Coronary artery (tissue), 2 donors: ENCODE measurements at places on chromosomes 16 and 17.

- DNase-seq, result no peak
Measured at GRCh38 chr16:62034231-62035114, 1.8 kb downstream of the CDH8 start.

DNA sequence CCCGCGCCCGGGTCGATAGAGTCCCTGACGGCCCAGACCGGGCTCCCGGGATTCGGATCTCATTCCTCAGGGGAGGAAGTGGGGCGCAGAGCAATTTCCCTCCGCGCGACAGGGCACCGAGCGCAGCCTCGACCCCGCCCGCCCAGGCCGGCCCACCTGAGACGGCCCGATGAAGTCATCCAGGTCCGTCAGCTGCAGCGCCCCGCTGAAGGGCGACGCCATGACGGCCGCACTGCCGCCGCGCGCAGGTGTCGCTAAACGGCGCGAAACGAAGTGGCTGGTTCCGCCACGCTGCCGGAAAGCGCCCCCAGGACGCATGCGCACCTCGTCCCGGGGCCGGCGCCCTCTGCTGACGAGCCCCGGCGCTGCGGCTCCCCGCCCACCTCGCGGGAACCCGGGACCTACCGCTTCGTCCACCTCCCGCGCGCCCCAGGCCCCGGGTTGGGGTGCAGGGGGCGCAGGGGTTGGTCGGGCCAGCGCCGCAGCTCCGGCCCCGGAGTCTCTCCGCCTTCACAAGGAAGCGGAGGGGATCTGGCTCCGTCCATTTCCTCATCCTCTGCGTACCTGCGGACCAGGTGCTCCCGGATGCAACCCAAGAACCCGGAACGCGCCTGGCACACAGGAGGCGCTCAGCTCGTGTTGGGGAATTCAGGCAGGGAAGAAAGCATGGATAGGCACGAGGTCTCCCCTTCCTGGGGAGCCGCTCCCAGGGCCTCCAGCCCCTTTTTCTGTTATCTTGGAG lies at the start of gene CIAO3:
Gene CIAO3 (minus strand): TSS at position 234 of the 742 bp plus-strand sequence. CDS start 12 bp downstream, at position 222.
- DNase-seq, result peak; percentile 89

GRCh38 chr16:68231384-68232136 lies 4.4 kb downstream of the ESRP2 start:
- DNase-seq, result no peak

GRCh38 chr17:21131137-21131536 lies 4.4 kb downstream of the DHRS7B start:
- DNase-seq, result no peak

- no peak for DNase-seq
Measured at GRCh38 chr17:81482673-81483072, 29.9 kb downstream of the ACTG1 start.

DNA sequence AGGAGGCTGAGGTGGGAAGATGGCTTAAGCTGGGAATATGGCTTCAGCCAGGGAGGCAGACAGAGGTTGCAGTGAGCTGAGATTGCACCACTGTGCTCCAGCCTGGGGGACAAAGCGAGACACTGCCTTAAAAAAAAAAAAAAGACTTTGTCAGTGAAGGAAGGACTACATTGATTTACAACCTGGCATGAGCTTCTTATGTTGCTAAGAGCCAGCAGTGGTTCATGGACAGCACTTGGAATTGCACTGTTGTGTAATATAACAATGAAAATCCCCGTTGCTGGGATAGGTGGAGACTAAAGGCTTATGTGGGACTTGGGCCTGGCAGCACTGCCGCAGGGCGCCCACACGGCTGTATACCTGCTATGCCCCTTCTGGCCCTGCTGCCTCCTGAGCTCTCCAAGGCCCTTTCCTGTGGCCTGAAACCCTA lies 14.1 kb upstream of the SLC16A5 start:
- DNase-seq, result no peak

DNA sequence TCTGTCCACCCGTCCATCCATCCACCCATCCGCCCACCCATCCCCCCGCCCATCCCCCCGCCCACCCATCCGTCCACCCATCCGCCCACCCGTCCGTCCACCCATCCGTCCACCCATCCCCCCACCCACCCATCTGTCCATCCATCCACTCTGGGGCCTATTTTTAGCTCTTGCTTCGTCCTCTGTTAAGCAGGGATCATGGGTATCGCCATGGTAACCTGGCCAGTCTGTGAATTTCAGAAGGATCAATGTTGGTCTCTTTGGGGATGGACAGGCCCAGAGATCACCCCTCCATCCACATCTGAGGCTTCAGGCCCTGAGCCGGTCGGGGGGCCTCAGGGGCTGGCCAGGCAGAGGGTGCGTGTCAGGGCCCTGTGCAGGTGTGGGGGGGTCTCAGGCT lies 15.2 kb upstream of the DPEP1 start:
- no peak for DNase-seq

DNA sequence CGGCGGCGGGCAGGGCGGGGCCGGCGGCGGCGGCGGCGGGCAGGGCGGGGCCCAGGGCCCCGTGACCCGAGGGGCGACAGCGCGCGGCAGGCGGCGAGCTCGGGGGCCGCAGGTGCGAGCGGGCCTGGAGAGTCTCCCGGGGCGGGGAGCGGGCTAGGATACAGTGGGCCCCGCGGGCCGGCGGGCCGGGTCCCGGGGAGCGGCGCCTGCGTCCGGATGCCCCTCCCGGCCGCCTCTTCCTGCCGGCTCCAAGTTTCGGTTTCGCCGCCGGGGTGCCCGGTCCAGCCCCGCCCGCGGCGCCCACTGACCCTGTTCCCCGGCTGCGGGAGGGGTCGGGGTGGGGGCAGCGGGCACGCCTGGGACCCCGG lies at the start of gene RNF213:
Gene RNF213 (plus strand): TSS at position 62 of the 368 bp plus-strand sequence. CDS start 2,830 bp downstream, outside the sequence.
- no peak for DNase-seq
